ENCODE measurements at places on chromosomes 3 and 15.

- DNase-seq = no peak
Measured at GRCh38 chr3:116141724-116142123, 303.6 kb downstream of the LSAMP start.

- peak; percentile 57 for DNase-seq
Measured at GRCh38 chr3:142987080-142987700, 14.2 kb upstream of the U2SURP start.

DNA sequence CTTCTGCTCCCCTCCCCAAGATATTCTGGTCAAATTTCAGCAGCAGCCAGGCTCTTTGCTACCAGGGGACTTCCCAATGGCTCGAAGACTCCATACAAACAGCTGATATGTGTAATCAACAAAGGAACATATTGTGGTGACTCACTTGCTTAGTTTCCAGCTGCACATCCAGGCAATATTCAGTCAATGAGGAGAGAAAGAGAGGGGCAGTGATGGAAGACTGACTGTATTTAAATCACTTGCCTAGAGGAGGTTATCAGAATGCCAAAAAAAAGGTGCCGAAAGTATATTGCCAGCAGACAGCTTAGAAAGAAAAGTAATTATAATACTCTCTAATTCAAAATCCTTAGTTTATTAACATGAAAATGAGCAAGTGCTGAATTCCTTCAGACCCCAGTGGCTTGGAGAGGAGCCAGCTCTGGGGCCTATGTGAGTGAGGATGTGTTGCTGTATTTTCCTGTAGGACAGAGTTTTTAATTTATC is 236.5 kb downstream of the LRTM1 start:
- no peak for DNase-seq

- DNase-seq = no peak
Measured at GRCh38 chr15:57045741-57046382, 127.4 kb downstream of the TCF12 start.

GRCh38 chr3:192212335-192212734 is 515.0 kb downstream of the FGF12 start:
- DNase-seq = no peak

- no peak for DNase-seq
Measured at GRCh38 chr3:13683288-13683687, 134.4 kb downstream of the FBLN2 start.

DNA sequence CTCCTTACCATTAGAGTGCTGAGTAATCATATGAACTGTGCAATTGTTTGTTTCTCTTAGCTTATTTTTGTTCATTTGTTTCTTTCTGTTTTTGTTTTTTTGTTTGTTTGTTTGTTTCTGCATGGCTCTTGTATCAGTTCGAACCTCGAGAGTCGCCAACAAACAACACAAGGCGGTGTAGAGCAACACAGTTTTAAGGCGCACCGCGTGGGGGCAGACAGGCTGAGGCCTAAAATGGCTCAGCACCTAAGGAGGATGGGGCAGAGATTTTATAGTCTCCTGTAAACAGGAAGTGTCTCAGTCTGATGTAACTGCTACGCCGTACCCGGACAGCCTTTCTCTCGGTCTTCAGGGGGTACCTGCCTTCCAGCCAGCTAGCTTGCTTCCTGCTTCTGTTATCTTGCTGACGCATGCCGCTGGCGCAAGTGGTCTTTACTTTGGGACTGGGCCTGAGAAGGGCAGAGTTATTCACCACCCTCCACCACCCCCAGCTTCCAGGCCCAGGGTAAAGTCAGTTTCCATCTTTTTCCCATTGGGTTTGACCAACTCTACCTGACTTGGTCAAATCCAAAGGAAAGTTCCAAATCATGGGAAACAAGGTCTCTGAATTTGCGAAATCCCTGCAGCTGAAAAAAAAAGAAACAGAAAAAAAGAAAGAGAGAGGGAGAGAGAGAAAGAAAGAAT is 25.8 kb upstream of the MFGE8 start:
- DNase-seq = no peak

DNA sequence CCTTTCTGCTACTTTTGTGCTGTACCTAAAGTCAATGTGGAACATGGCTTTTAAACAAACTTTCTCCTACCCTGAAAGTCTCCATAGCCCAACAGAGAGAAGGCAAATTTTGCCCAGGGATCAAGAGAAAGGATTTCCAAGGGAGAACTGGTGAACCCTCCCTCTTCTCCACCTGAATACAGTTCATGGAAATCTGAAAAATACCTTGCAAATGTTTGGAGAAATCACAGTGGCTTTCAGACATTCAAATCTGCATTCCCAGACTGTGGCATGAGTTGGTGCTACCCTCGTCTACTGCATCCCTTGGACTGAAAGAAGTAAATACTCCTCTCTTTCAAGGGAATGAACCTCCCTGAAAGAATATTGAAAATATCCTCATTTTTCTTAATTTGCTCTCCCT is 38.7 kb downstream of the ZIC4 start:
- no peak for DNase-seq

DNA sequence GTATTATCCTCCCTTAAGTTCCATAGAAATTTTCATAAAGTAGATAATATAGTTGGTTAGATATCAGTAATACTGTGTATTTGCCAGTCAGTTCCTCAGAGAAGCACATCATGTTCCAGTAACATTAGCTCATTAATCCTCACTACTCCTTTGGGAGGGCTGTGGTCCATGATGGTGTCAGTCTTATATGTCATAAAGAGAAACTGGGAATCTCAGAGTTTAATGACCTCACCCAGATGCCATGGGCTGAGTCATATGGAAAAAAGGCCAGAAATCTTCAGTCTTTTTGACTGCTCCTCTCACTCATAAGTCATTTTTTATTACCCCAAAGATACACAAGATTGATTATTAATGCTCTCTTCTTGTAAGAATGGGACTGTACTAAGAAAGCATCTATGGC is 188.6 kb downstream of the CHL1 start:
- DNase-seq = peak; percentile 2

DNA sequence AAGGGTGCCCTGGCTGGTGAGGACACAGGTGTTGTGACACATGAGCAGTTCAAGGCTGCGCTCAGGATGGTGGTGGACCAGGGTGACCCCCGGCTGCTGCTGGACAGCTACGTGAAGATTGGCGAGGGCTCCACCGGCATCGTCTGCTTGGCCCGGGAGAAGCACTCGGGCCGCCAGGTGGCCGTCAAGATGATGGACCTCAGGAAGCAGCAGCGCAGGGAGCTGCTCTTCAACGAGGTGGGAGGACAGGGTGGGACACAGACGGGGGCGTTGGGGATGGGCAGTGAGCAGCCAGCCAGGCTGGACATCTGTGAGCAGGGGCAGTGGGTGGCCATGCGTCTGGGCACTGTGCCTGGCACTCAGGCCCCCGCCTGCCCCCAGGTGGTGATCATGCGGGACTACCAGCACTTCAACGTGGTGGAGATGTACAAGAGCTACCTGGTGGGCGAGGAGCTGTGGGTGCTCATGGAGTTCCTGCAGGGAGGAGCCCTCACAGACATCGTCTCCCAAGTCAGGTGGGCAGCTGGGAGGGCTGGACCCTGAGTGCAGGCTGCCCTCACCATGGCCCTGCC is 10.3 kb downstream of the ANKRD63 start:
- no peak for DNase-seq

DNA sequence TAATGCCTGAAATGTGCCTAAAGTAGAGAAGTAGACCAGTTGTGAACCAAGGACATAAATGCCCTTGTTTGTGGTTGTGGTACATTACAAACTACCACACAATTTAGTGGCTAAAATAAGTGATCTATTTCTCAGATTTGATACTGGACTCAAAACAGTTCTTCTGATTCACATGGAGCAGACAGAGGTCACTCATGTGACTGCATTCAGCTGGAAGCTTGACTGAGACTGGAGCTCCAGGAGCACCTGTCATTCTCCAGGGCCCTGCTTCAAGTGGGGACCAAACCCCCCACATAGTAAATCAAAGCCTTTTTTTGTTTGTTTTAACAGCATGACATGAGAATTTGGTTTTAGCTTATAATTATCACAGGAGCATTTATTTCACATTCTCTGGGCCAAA is 301.2 kb downstream of the OXSM start:
- no peak for DNase-seq

GRCh38 chr3:29478611-29479010 is 197.7 kb downstream of the RBMS3 start:
- DNase-seq = no peak

- no peak for DNase-seq
Measured at GRCh38 chr3:156586905-156587759, 32.2 kb upstream of the SSR3 start.

DNA sequence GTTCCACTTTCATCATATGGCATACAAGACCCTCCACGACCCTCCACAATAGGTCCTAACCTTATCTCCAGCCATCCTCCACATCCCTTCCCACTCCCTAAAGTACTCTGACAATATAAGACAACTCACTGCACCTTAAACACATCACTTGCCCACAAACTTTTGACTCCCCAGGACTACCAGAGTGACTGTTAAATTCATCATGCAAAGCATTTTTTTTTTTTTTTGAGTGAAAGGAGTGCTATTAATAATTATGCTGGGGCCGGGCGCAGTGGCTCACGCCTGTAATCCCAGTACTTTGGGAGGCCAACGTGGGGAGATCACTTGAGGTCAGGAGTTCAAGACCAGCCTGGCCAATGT is 55.8 kb downstream of the OSBPL10 start:
- DNase-seq = no peak

- DNase-seq = no peak
Measured at GRCh38 chr3:178646186-178646862, 110.1 kb downstream of the KCNMB2 start.

GRCh38 chr3:480070-480469 is 283.5 kb downstream of the CHL1 start:
- no peak for DNase-seq

- DNase-seq = no peak
Measured at GRCh38 chr15:92968926-92969651, 69.0 kb downstream of the CHD2 start.

DNA sequence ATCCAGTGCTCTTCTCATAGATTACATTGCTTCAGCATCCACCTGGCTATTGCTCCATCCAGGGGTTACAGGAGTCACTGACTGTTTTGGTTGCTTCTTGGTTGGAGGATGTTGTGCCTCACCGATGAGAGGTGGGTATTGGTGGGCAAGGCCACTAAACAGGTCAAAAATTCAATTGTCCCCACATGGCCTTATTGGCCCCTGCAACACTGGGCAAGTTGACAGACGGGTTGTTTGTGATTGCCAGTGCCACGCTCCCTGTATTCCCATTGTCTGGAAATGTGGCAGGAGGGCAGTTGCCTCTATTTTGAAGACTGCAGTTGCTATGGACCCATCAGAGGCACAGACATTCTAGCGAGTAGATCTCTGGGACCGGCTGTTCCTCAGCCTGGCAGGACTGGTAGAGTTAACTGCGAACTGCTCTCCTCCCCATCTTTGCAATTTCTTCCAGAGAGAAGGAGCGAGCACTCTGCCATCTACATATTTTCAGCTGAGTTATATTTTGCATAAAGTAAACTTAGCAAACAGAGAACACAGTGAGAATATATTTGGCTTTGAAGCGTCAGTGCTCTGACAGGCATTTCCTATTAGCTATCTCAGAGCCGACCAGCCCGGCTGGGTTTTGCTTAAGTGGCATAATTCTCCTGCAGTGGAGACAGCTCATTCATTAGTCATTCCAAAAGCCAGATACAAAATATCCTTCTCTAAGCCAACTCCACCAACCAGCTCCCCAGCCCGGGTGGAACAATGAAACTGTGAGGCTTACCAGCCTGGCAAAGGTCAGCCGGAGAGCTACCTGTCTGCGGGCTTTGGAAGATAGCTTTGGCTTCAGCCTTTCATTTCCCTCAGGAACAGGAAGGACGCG is 26.0 kb upstream of the MAGEF1 start:
- peak; percentile 26 for DNase-seq

GRCh38 chr3:17990390-17990789 is 248.0 kb upstream of the TBC1D5 start:
- no peak for DNase-seq

- no peak for DNase-seq
Measured at GRCh38 chr3:44568561-44568960, 13.6 kb downstream of the ZKSCAN7 start.

DNA sequence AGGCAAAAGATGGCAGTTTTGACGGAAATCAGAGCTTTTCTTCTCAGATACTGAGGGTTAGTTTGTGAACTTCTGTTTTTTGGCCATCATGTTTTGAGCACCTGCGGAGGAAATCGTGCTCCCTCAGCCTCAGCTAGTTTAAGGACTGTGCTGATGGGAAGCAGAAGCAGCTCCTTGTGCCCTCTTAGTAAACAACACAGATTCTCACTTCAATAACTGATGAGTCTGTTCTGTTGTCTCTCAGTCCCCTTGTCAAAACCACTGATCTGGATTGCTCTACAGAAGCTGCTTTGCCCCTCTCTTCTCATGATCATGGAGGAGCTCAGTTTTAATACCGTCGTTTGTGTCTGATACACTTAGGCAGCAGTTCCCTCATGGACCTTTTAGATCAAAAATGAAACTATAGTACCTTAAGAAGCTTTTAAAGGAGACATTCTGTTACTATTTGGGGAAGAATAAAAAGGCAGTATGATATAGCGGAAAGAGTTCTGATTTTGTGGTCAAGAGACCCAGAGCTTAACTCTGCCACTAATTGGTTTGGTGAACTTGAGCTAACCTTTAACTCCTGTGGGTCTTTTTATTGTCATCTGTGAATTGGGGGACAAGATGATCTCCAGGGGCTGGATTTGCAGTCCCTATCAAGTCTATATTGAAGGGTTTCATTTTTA is 152.6 kb downstream of the BBX start:
- DNase-seq = no peak

- DNase-seq = no peak
Measured at GRCh38 chr3:105521770-105522169, 155.1 kb downstream of the ALCAM start.

GRCh38 chr3:144257381-144257780 is 285.8 kb downstream of the DIPK2A start:
- DNase-seq = no peak

- DNase-seq = no peak
Measured at GRCh38 chr3:71659864-71660591, 65.2 kb downstream of the EIF4E3 start.

DNA sequence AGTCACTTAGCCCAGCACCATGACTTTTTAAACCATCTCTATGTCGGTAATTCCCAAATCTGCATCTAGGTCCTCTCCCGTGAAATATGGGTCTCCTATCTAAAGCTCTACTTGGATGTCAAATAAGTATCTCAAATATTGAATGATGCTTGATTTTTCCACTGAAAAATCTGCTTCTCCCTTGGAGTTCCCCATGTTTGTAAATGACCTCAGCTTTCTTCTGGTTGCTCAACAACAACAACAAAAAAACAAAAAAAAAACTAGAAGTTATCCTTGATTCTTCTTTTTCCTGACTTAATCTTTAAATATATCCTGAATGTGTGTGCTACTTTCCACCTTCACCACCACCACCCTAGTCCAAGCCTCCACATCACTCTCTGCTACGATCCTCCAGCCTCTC is 307.5 kb upstream of the UBE2E2 start:
- DNase-seq = no peak

DNA sequence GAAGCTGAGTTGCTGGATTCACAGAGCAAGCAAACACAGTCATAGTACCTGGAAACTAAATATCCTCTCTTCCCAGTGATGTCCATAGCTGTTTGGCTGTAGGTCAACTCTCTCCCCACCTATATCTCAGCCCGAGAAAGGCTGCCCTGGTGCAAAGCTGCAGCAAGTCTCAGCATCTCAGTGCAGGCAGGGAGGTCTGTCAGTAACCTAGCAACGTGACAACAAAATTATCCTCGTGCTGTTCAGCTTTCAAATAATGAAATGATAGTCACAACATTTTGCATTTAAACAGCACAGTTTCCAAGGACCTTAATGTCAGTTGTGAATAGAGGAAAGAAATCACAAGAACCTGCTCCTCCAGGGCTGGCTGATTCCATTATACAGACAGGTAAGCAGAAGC is 83.6 kb downstream of the CHST2 start:
- no peak for DNase-seq
